ENCODE measurements at places on chromosomes 2 and 18.

GRCh38 chr2:226638576-226638975, 161.0 kb downstream of the IRS1 start:
- no peak for DNase-seq

- DNase-seq = no peak
These were observed 41.4 kb upstream of the YES1 start for GRCh38 chr18:853471-853870.

GRCh38 chr2:178895171-178895570, 87.9 kb upstream of the TTN start:
- no peak for DNase-seq

DNA sequence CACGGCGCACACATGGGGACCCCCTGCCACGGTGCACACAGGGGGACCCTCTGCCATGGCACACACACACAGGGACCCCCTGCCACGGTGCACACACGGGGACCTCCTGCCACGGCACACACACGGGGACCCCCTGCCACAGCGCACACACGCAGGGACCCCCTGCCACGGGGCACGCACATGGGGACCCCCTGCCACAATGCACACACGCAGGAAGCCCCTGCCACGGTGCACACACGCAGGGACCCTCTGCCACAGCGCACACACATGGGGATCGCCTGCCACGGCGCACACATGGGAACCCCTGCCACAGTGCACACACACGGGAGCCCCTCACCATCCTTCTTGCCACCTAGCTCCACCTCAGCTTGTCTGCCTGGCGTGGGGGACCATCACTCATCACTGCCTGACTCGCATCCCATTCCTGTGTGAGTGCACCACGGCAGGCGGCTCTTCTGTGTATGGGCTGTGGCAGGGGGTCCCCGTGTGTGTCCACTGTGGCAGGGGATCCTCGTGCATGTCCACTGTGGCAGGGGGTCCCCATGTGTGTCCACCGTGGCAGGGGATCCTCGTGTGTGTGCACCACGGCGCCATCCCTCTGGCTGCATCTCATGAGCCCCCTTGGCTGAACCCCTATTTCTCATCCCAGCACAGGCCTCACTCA, 206.7 kb downstream of the EIPR1 start:
- no peak for DNase-seq

DNA sequence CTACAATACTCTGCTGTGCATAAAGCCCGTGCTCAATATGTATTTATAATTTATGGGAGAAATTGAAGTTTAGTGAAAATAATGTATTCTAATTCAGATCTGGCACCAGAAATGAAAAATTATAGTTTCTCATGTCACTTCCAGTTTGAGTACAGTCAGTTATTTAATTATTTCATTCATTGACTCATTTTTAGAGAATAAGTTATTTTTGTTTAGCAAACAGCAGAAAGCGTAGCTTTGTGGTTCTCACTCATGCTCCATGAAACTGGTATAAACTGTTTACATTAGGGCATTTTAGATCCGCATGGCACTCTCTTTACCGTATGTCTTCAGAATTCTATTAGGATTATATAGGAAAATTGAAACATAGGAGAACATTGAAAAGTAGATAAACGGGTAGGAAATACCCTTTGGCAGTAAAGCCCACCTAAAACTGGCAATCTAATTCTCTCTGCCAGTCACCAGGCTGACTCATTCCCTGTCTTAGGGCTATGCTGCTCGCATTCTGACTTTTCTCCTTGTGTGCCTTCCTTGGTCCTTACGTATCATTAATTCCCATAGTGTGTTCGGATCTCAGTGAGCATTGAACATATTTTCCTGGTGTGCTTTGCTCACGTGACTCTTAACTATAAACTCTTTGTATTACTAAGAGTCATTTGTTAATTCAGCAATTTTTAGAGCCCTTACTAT, 106.0 kb downstream of the ZNF236 start:
- no peak for DNase-seq

DNA sequence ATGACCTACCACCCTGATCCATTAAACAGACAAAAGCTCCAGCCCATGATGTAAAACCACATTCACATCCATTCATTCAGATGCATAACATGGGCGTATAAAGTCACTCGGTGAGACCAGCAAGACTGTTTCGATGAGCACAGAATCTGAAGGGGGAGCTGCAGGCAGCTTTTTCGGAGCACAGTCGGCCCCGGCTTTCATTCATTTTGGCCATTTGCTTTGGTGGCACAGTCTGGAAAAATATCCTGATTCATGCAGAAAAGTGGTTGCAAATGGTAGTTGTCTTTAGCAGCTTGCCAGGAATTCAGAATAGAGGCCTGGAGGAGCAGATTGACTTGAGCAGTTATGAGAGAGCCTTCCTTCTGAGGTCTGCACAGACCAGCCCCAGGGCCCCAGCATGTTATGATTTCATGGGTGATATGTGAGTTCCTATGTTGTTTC, 11.2 kb downstream of the ARID5A start:
- no peak for DNase-seq

DNA sequence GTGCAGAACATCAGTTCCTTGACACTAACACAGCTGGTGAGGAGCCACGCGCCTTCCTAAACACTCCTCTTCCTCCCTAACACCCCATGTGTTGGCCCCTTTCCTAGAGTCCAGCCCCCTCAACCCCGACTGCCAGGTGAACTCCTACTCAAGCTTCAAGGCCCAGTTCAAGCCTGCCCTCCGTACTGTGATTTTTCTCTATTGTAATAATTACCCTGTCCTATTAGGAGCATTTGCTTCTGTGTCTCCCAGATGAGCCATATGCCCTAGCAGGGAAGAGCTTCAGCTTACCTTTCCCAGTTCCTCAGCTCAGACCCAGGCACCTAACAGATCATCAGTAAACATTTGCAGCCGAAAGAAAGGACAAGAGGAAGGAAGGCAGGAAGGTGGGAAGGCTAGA, 130.6 kb upstream of the SALL3 start:
- DNase-seq = no peak

DNA sequence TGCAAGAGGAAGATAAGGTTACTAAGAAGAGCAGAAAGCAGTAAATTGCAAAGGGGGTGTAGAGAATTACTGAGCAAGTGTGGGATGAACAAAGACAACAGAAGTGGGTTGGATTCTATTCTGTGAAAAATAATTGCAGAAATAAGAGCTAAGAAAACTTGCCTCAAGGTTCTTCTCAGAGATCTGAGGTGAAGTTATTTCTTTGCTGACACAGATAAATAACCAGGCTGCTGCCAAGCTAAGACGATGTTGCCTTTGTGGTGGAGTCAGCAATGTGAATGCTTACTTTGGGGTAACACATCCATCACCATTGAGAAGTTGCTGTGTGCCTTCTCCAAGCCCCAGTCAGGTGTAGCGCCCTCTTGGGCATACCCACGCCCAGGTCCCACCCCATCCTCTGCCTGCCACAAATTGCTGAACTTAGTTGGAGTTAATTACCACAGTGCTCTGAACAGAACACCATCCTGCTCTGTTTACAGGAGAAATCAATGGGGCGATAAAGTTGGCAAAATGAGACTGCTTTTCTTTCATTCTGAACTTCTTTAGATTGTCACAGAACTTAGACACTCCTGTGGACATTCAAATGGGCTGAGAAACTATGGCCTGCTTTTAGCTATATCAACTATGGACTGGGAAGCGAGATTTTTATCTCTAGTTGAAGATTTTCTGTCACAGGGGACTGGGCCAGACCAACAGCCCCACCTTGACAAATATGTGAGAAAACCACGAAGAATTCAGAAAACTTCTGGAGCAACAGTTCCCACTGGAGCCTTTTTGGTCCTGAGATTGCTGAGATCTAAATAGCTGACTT, 283.6 kb downstream of the TMX3 start:
- DNase-seq = no peak

DNA sequence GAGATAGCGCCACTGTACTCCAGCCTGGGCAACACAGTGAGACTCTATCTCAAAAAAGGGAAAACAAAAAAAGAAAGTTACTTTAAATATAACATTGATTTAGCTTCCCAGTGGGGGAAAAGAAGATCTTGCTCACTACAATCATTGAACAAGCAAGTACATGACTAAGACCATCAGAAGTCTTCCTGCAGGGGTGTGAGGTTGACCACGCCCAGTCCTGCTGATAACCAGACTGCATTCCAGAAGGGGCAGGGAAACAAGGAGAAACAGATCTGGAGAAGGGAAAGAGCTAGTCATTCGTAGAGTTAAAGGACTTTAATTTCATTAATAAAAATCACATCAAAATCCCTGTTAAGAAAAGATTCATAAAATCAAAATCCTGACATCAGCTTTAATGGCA, 77.5 kb downstream of the EPHA4 start:
- no peak for DNase-seq

GRCh38 chr2:120607506-120607905, 128.2 kb upstream of the GLI2 start:
- no peak for DNase-seq

- DNase-seq = no peak
These were observed 10.7 kb downstream of the ZBTB14 start for GRCh38 chr18:5284808-5285207.

- DNase-seq = no peak
These were observed 188.6 kb upstream of the FN1 start for GRCh38 chr2:215624423-215624829.

GRCh38 chr2:145759228-145759915, 1239.5 kb upstream of the ZEB2 start:
- no peak for DNase-seq

DNA sequence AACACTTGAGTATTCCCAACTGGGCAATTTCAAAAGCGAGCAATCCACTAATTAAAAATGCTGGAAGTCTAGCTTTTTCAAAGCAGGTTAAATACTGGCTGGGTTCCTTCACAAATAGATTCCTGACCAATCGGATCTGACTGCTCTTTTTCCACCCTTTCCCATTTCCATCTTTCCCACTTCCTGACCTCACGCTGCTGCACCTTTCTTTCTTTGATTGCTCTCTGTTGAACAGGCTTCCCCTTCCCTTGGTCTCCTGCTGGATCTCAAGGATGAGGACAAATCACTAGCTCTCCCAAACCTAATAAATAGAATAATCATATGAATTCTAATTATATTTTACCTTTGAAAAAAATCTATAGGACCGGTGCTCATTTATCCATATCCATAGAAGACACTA, 121.2 kb downstream of the TCF4 start:
- DNase-seq = no peak

DNA sequence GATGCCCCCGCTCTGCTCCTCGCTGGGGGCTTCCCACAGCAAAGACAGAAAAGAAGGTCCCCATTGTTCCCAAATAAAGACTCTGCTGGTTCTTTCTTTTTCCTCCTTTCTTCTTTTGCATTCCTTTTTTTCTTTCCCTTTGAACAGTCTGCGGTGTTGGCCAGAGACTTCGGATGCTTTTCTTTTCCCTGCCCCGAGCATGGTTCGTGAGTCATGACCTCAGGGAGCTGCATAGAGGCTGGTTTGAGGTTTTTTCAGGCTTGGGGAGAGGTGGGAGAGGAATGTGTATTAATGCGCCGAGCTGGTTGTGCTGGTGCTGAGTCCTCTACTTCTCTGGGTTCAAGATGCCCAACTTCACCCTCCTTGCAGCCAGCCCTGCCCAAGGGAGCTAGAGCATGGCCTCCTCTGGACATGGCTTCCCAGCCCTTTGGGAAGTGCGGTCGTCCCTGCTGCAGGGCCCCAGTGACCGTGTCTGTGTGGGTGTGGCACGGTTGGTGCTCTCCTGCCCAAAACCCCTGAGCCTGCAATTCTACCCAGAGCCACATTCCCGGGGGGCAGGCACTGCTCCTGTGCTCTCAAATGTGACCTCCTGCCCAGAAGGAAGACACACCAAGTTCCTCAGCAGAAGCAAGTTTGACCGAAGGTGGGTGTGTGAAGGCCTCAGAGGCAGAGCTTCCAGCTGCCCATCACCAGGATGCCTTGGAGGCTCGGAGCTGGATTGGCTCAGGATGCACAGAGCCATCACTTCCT, 9.0 kb upstream of the ARHGEF4 start:
- no peak for DNase-seq

DNA sequence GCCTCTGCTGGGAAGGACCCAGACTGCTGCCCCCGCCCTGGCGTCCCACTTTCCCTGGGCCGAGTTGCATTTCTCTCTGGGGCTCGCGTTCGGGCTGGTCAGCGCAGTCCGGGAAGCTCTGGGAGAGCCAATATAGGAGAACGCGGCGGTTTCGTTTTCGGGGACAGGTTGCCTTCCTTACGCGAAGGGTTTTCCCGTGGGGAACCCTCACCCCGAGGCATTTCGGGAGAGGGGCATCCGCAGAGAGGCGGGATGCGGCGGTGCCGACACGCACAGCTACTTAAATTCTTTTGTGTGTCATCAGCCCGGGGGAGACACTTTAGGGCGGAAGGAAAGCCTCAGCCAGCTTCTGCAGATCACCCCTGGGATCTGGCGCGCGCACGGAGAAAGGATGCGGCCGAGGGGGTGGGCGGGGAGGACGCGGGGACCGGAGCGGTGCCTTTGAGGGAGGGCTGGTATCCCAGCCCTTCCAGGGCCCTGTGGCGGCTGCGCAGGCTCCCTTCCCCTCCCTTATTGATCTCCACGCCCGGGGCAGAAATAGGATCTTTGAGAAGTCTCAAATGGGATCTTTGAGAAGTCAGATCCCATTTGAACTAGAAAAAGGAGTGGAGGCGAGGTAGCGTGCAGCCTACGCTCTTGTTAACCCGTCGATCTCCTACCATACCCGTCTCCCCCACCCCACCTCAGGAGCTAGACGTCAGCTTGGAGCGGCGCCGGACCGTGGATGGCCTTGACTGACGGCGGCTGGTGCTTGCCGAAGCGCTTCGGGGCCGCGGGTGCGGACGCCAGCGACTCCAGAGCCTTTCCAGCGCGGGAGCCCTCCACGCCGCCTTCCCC, 1.2 kb downstream of the GATA6 start:
- DNase-seq = no peak

GRCh38 chr18:61335684-61336555, 2.7 kb downstream of the CDH20 start:
- no peak for DNase-seq

GRCh38 chr2:45728458-45728942, 77.0 kb downstream of the PRKCE start:
- no peak for DNase-seq

DNA sequence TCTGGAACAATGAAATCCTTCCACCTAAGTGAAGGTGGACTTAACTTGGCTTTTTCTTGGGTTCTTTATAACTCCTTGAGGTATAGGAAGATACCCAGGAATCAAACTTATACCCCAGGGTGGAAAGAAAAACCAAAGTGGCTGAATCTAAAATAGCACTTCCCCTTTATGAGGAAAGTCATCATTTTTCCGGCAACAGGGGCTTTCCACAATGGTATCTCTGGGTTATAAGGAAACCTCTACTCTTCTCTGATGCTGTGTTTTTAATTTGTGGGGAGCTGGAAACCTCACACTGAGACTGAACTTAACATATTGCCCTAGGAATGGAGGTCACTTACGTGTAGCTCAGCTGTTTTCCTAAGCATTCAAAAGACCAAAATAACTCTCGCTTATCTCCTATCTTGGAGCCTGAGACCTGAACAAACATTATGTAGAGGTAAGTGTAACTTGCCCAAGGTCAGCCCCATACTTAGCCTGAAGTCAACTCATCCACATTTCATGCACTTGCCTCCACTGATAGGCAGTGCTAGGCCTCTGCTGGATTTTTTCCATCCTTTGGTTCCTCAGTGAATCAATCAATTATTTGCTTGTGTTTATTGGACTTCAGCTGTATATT, 117.9 kb downstream of the SETBP1 start:
- DNase-seq = no peak

- no peak for DNase-seq
These were observed 50.0 kb upstream of the RFX8 start for GRCh38 chr2:101524806-101525430.
